Renal pelvis (tissue), 12 donors: ENCODE measurements at places on chromosomes 2 and 18. TPM values are rescaled to one million over a fixed set of nuclear protein-coding genes. Genes with fewer than 3 reads are reported as not detected.

CAPN14 gene
- 0.07 TPM for polyA plus RNA-seq

CABYR gene
- polyA plus RNA-seq = 10.5 TPM

IL18R1 gene
- polyA plus RNA-seq = 3.7 TPM

GRCh38 chr2:218003981-218004419 lies 1.2 kb upstream of the TNS1 start:
- no peak for DNase-seq

DNA sequence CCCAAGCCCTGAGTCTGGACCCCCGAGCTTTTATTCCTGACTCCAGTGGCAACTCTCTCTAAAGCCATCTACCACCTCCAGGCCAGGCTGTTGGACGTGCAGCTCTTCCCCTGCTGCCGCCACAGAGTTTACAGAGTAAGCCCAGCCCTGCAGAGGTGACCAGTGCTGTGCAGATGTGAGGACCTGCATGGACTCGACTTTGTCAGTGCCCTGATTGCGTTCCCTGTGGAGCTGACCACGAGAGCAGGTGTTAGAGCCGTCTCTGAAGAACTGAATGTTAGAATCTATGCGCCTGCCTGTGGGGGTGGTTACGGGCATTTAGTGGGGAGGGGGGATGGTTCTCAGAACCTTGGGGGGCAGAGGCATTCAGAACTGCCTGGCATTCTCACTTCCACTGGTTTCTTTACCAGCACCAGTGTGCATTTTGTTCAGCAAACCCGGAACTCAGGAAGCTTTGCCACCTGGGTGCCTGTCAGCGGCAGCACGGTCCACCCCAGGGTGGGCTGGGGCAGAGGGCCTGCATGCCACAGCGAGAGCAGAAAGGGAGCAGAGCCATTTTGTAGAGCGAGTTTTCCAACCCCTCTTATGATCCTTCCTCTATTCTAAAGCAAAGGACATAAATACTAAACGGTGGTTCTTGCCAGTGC lies 137.9 kb downstream of the KLHL29 start:
- no peak for DNase-seq

GRCh38 chr2:153165021-153165420 lies 313.5 kb downstream of the RPRM start:
- DNase-seq = no peak

CTAGE1 gene
- polyA plus RNA-seq = not detected

CD226 gene
- 2.7 TPM for polyA plus RNA-seq

ALPP gene
- polyA plus RNA-seq = not detected

DNA sequence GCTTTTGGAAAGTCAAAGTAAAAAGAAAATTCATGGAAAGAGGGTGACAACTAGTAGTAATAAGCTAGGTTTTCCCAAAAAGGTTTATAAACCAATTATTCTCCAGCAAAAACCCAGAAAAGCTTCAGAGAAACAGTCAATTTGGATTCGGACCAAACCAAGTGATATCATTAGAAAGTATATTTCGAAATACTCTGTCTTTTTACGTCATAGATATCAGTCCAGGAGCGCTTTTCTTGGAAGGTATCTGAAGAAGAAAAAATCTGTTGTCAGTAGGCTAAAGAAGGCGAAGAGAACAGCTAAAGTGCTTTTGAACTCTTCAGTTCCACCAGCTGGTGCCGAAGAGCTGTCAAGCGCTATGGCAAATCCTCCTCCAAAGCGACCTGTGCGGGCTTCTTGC lies 36.6 kb downstream of the ZDBF2 start:
- no peak for DNase-seq

CDKL4 gene
- 1.0 TPM for polyA plus RNA-seq

- no peak for DNase-seq
These were observed 123.8 kb upstream of the FHL2 start for GRCh38 chr2:105522645-105523044.

TMEM37 gene
- 49.4 TPM for polyA plus RNA-seq

GRCh38 chr2:216286616-216287231 lies 85.6 kb downstream of the MARCHF4 start:
- DNase-seq = no peak

ASXL3 gene
- polyA plus RNA-seq = 7.9 TPM

- DNase-seq = no peak
These were observed 217.4 kb upstream of the GCFC2 start for GRCh38 chr2:75928093-75928492.

TFCP2L1 gene
- 81.5 TPM for polyA plus RNA-seq

- no peak for DNase-seq
These were observed 85.6 kb downstream of the INPP5D start for GRCh38 chr2:233145726-233146125.

ALMS1 gene
- polyA plus RNA-seq = 37.4 TPM

GRCh38 chr18:78701771-78702396 lies 277.7 kb upstream of the SALL3 start:
- DNase-seq = no peak

PID1 gene
- 4.8 TPM for polyA plus RNA-seq

DNA sequence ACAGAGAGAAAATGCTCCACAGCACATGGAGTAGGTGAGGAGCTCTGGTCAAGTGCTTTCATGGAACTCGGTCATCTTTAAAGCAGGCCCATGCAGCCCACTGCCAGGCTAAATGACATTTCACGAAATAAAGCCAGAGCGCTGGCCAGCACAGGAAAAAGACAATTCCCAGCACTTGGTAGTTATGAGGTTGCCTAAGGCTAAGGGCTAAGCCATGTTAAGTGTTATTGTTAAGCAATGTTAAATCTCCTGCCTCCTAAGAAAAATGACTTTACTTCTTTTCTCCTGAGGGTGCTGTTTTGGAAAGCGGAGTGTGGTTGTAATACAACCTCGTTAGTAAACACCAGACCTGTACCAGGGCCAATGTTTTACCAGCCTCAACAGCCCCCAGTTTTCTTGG lies 125.9 kb upstream of the NRP2 start:
- DNase-seq = no peak

DNA sequence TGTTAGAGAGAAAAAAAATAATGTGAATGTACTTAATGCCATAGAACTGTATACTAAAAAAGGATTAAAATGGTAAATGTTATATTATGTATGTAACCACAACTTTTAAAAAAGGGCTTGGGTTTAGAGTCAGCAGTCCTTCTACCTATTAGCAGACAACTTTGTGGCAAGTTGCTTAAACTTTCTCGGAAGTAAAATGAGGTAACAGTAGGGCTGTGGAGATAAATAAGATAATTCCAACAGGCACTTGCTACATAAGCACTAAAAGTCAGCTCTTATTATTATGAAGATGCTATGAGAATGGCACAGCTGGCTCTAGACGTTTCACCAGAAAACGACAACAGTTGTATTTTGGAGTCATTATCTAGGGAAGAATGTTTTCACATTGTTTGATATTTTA lies 31.3 kb downstream of the AAK1 start:
- DNase-seq = no peak

- no peak for DNase-seq
These were observed 103.0 kb downstream of the KYNU start for GRCh38 chr2:142980246-142981068.

ALPG gene
- not detected for polyA plus RNA-seq

- DNase-seq = no peak
These were observed 88.8 kb downstream of the EPAS1 start for GRCh38 chr2:46385786-46386577.

DNA sequence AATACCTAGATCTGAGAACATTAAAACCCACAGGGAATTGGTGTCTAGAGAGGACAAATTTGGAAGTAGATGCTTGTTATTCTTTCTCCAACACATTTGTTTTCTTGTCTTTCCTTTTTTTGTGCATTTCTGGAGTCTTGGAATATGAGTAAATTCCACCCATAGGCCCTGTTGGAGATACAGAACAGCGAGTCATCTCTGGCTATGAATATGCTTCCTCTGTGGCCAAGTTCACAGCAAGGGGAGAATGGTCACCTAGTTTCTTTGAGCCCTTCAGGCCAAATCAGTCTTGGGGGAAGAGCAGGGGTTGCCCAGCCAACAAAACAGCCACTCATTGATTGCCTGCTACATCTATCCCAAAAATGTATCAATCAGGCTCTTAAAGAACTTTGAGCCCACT lies 31.3 kb downstream of the SP140L start:
- DNase-seq = no peak

DNA sequence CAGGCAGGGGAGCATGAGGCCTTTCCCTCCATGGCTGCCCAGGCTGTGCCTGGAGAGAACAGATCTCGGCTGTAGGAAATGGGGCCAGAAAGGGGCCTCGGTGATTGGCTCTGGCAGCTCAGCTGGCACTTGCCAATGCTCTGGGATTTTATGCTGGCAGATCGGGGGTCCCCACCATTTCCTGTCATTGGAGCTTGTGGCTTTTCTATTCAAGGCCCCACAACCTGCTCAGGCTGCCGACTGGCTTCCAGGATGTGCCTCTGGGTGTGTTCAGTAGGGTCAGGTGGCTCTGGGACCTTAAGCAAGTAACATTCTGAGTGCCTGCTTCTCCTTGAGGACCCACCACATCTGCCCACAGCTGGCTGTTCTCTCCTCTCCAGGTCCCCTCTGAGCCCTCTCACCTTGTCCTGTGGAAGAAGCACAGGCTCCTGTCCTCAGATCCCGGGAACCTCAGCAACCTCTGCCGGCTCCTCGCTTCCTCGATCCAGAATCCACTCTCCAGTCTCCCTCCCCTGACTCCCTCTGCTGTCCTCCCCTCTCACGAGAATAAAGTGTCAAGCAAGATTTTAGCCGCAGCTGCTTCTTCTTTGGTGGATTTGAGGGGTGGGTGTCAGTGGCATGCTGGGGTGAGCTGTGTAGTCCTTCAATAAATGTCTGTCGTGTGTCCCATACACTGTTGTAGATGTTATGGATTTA lies 4.2 kb downstream of the GNLY start:
- DNase-seq = no peak

SEMA4C gene
- polyA plus RNA-seq = 43.1 TPM

GRCh38 chr2:146295080-146295670 lies 1549.7 kb upstream of the ACVR2A start:
- no peak for DNase-seq

GRCh38 chr18:70373042-70373519 lies 84.2 kb downstream of the SOCS6 start:
- no peak for DNase-seq

TWIST2 gene
- 5.0 TPM for polyA plus RNA-seq

- no peak for DNase-seq
These were observed 39.5 kb upstream of the TFPI start for GRCh38 chr2:187593697-187594096.

ASB18 gene
- polyA plus RNA-seq = 0.13 TPM

GRCh38 chr2:117330641-117331040 lies 483.9 kb upstream of the DDX18 start:
- peak; percentile 38 for DNase-seq

DNA sequence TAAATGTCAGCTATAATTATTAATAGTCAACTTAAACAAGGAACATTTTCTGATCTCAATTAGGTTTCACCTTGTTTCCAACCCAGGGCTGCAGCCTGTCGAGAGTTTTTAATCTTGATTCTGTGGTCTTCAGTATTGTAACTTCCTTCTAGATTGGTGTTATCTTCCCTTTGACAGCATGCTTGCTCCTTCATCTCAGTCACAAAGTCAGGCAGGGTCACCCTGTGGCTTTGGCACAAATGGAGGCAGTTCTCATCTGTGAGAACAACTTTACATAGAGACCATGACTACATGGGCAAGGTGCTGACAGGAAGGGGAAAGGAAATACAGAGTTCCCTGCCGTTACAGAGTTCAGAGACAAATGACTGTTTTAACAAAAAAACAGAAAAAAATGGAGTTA lies 50.5 kb downstream of the HNRNPLL start:
- DNase-seq = no peak

C2orf81 gene
- polyA plus RNA-seq = 8.4 TPM
